Bone marrow (tissue), 2 donors: ENCODE measurements at places on chromosomes 7 and 10.

- no peak for DNase-seq
Measured at GRCh38 chr10:60426425-60426824, 36.8 kb upstream of the ANK3 start.

- no peak for DNase-seq
Measured at GRCh38 chr10:37733822-37734221, 123.6 kb downstream of the ZNF248 start.

DNA sequence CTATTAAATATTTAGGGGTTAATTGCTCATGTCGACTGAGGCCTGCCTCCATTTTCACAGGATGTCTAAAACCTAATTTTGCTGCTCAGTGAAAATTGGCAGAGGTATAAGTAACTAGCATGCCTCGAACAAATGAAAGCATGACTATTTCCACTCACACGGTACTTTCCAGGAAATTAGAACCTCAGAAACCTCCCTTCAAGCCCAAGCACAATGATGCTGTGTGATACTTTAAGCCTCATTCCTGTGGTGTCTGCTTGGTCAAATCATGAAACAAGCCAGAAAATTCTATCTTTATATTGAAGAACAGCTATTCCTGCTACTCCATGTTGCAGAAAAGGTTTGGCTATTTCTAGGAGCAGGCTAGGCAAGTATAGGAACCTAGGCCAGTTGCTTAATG is 203.0 kb downstream of the SORCS3 start:
- no peak for DNase-seq

GRCh38 chr10:34758447-34758996 is 56.6 kb downstream of the PARD3 start:
- no peak for DNase-seq

GRCh38 chr7:101681170-101682007 is 52.3 kb upstream of the MYL10 start:
- no peak for DNase-seq

DNA sequence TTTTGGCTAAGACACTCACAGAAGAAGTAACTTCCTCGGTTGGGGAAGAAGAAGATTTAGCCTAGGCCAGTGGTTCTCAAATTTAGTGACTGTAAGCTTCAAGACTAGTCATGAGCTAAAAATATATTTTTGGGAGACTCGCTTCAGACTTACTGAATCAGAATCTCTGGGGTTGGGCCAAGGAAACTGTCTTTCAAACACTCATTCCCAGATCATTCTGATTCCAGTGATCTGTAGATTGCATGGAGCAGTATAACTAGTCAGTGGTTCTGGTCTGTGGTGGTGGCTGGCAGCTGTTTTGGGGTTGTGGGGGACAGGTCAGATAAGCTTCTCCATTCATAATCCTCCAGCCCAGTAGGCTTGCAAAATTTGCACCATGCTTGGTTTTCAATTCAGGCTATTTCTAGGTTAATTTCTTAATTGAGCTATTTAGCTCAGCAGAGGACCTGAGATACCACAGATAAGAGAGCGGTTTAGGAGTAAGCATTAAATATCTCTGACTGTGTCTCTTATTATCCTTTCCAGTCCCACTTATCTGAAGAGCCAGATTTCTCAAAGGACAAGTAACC is 3.8 kb upstream of the KAT6B start:
- DNase-seq = no peak

- no peak for DNase-seq
Measured at GRCh38 chr10:120505866-120506265, 48.8 kb downstream of the PLPP4 start.

DNA sequence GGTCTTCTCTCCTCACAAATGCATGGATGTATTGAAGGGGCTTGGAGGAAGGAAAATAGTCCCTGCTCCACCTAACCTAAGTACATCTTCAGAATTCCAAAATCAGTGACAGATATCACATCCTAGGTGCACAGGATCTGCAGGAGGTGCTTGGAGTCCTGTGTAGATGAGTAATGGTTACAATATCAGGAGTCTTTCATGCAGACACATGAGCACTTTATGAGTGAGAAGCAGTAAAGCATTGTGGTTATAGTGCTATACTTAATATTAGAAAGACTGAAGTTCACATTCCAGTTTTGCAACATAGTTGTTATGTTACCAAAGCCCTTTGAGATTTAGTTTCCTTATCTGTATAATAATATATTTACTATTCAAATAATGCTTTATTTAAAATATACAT is 516.7 kb downstream of the NEBL start:
- DNase-seq = no peak

- DNase-seq = no peak
Measured at GRCh38 chr7:15084368-15084767, 181.8 kb upstream of the DGKB start.
